ENCODE measurements at places on chromosomes 1 and 21. TPM values are rescaled to one million over a fixed set of nuclear protein-coding genes. Genes with fewer than 3 reads are reported as not detected.

CR1L gene
- total RNA-seq = not detected

UBE2U gene
- not detected for total RNA-seq

NUCKS1 gene
- 113 TPM for total RNA-seq

PRAMEF26 gene
- not detected for total RNA-seq

DISP3 gene
- 0.60 TPM for total RNA-seq

OLFML2B gene
- total RNA-seq = not detected

CACNA1E gene
- not detected for total RNA-seq

TNFRSF18 gene
- total RNA-seq = 81.9 TPM

OR6K2 gene
- total RNA-seq = not detected

DNA sequence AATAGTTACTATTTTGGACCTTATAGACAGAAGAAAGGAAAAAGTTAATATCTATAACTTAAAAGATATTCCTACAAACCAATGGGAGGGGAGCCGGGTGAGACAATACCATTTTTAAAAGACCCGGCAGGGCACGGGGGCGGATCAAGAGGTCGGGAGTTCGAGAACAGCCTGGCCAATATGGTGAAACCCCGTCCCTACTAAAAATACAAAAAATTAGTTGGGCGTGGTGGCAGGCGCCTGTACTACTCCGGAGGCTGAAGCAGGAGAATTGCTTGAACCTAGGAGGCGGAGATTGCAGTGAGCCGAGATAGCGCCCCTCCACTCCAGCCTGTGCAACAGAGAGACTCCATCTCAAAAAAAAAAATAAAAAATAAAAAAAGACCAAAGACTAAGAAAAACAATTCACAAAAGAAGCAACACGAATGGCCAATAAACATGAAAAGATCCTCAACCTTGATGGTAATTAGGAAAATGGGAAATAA is 1.2 kb upstream of the PSMB2 start:
- H3K36me3 ChIP-seq = no peaks in the 10 kb centered on the region
- peak overlapping the region; percentile 92 for H3K4me3 ChIP-seq
- peaks cover 12% of the 10 kb centered on the region for H3K4me1 ChIP-seq
- DNase-seq = peak; percentile 20
- H3K27me3 ChIP-seq = peaks cover 5% of the 10 kb centered on the region

GRCh38 chr1:166974647-166975345 is 544 bp downstream of the ILDR2 start:
- peak; percentile 42 for DNase-seq
- H3K4me1 ChIP-seq = peaks cover 10% of the 10 kb centered on the region
- peaks cover 2% of the 10 kb centered on the region for H3K27me3 ChIP-seq
- no peak overlapping the region for H3K27ac ChIP-seq

- no peaks in the 10 kb centered on the region for H3K36me3 ChIP-seq
- no peak overlapping the region for H3K4me3 ChIP-seq
- no peak for DNase-seq
These were observed 136.1 kb downstream of the PRDM2 start for GRCh38 chr1:13836136-13836535.

DNA sequence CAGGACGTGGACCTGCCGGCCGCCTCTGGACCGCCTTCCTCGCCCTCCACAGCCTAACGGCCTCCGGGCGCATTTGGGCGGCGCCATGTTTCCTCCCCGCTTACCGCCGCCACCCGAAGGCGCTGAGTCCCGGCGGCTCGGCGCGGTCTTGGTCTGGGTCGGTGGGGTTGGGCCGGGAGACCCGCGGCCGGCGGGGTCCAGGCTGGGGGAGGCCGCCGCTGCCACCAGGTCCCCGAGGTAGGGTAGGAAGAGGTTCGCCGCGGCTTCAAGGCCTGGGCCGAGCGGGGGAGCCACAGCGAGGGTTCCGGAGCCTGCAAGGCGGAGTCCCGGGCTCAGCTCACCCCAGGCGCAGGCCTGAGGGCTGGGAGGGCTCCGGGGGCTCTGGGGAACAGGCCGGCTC is 5.5 kb downstream of the OR2C3 start:
- no peak overlapping the region for H3K4me3 ChIP-seq
- no peaks in the 10 kb centered on the region for H3K4me1 ChIP-seq
- H3K36me3 ChIP-seq = no peaks in the 10 kb centered on the region
- DNase-seq = no peak
- H3K27ac ChIP-seq = no peak overlapping the region
- no peaks in the 10 kb centered on the region for H3K27me3 ChIP-seq

DNA sequence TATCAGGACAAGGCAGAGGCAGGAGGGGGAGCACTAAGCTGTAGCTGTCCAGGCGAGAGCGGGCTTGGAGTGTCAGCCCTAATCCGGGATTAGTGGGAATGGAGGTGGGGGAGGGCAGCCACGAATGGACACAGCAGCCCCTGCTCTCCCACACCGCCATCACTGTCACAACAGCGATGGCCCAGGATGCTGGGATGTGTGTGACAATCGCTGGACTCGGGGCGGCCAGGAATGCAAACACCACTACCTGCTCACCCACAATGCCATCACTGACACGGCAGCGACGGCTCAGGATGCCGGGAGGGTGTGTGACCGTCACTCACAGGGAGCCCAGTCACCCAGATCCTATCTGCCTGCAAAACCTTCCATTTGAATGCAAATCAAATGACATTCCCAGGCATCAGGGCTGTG is 2.9 kb downstream of the C2CD2 start:
- H3K4me3 ChIP-seq = no peak overlapping the region
- H3K27ac ChIP-seq = no peak overlapping the region

GRCh38 chr1:30273021-30273325 is 450.4 kb downstream of the MATN1 start:
- no peaks in the 10 kb centered on the region for H3K4me1 ChIP-seq
- no peak overlapping the region for H3K4me3 ChIP-seq
- no peak for DNase-seq
- no peaks in the 10 kb centered on the region for H3K27me3 ChIP-seq
- no peaks in the 10 kb centered on the region for H3K36me3 ChIP-seq

DNA sequence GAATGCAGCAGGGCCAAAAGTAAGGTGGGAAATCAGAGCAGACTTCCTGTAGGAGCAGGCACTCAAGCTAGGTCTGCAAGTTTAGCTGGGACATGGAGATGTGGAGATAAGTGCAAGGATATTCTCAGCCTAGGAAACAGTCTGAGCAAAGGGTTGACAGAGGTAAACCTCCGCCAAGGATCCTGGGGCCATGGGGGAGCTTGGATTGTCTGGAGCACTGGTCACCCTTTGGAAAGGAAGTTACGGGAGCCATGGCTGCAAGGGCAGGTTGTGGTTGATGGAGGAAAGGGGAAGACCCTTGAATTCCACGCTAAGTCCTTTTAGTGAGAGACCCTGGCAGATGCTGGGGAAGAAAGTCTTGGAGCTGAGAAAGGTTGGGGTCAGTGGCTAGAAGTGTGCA is 150.9 kb downstream of the PTPRU start:
- no peak overlapping the region for H3K4me3 ChIP-seq
- no peak for DNase-seq
- H3K27me3 ChIP-seq = peaks cover 5% of the 10 kb centered on the region
- H3K36me3 ChIP-seq = no peaks in the 10 kb centered on the region

GRCh38 chr1:118143121-118143520 is 41.9 kb downstream of the SPAG17 start:
- H3K36me3 ChIP-seq = no peaks in the 10 kb centered on the region
- no peaks in the 10 kb centered on the region for H3K4me1 ChIP-seq
- DNase-seq = no peak
- no peak overlapping the region for H3K27ac ChIP-seq
- H3K27me3 ChIP-seq = no peaks in the 10 kb centered on the region

DNA sequence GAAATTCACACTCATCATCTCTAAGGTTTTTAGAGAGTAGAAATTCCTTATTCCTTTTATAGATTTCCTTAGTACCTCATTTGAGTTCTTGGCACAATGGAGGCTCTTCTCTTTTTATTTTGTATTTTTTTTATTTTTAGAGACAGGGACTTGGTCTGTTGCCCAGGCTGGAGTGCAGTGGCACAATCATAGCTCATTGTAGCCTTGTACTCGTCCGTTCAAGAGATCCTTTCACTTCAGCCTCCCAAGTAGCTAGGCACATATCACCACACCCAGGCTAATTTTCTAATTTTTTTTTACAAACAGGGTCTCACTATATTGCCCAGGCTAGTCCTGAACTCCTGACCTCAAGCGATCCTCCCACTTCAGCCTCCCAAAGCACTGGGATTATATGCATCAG is 29.6 kb downstream of the RGL1 start:
- no peak overlapping the region for H3K4me3 ChIP-seq
- no peaks in the 10 kb centered on the region for H3K27me3 ChIP-seq
- no peak overlapping the region for H3K27ac ChIP-seq
- no peaks in the 10 kb centered on the region for H3K36me3 ChIP-seq
- DNase-seq = no peak

DNA sequence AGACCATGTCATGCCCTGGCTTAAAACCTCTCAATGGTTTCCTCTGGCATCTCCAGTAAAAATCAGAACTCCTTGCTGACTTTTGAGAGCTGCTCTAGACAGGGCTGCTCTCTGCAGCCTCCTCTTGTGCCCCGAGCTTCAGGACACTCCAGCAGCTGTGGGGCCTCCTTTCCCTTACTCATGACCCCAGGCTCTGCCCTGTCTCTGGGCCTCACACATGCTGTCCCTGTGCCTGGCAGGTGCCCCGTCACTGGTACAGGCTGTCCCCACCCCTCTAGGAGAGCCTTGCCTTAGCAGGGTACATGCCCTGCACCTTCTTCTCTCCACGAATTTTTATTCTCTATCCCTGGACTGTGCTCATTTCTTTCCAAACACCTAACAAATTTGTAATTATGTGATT is 43.2 kb downstream of the HIVEP3 start:
- no peaks in the 10 kb centered on the region for H3K36me3 ChIP-seq
- peaks cover 15% of the 10 kb centered on the region for H3K4me1 ChIP-seq
- no peaks in the 10 kb centered on the region for H3K27me3 ChIP-seq
- no peak for DNase-seq

GRCh38 chr1:224749916-224750315 is 133.8 kb downstream of the CNIH3 start:
- H3K36me3 ChIP-seq = no peaks in the 10 kb centered on the region

- H3K36me3 ChIP-seq = no peaks in the 10 kb centered on the region
- no peak overlapping the region for H3K4me3 ChIP-seq
- DNase-seq = peak; percentile 90
- H3K27ac ChIP-seq = no peak overlapping the region
These were observed 2.0 kb upstream of the LIN28A start for GRCh38 chr1:26408604-26409003.

DNA sequence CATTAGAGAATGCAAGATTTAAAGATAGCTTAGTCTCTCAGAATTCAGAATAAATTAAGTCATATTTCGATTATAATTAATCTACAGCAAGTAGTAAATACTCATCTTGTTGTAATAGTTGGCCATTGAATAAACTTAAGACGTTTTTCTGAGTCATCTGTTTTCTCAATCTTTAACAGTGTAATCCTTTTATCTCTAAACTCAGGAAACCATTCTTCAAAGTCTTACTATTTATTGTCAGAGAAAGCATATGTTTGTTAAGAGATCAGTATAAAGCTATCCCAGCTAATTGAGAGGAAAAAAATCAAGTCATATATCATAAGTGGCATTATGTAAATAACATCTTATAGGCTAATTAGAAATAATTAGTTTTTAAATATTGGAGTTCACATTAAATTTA is 201.2 kb upstream of the ADAMTS5 start:
- DNase-seq = no peak
- no peaks in the 10 kb centered on the region for H3K36me3 ChIP-seq
- no peak overlapping the region for H3K27ac ChIP-seq
- no peaks in the 10 kb centered on the region for H3K4me1 ChIP-seq

GRCh38 chr1:202964791-202965410 is 2.2 kb downstream of the CYB5R1 start:
- no peak overlapping the region for H3K27ac ChIP-seq
- no peaks in the 10 kb centered on the region for H3K27me3 ChIP-seq
- H3K36me3 ChIP-seq = peaks cover 7% of the 10 kb centered on the region
- no peak overlapping the region for H3K4me3 ChIP-seq
- H3K4me1 ChIP-seq = peaks cover 30% of the 10 kb centered on the region

DNA sequence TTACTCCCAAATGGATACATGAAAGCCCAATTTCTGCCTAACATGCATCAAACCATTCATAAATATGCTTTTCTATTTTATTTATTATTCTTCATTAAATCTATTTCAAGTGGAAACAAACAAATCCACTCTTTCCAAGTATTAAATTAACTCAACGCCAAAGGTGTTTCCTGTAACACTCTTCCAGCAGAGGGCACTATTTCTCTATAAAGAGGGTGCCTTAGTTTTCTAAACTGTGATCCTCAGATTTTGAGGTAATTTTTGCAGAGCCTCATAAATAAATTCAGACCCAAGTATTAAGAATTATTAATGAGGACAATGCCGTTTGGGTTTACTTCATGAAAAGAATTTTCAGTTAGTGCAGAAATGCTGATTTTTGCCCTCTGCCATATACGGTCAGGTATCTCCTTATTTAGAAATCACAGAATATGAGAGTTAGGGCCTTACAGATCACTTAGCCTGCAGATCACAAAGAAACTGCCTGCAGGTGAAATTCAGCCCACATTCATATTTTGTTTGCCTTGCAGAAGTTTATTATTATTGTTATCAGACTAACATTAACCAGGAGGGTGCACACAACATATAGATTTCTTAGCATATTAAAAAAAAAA is 40.1 kb upstream of the MYSM1 start:
- no peak overlapping the region for H3K27ac ChIP-seq
- no peak overlapping the region for H3K4me3 ChIP-seq
- no peaks in the 10 kb centered on the region for H3K27me3 ChIP-seq
- no peak for DNase-seq

GRCh38 chr1:174041369-174041768 is 19.2 kb upstream of the RC3H1 start:
- no peak overlapping the region for H3K4me3 ChIP-seq
- no peak overlapping the region for H3K27ac ChIP-seq
- no peaks in the 10 kb centered on the region for H3K4me1 ChIP-seq
- H3K36me3 ChIP-seq = no peaks in the 10 kb centered on the region
- H3K27me3 ChIP-seq = peaks cover 2% of the 10 kb centered on the region

DNA sequence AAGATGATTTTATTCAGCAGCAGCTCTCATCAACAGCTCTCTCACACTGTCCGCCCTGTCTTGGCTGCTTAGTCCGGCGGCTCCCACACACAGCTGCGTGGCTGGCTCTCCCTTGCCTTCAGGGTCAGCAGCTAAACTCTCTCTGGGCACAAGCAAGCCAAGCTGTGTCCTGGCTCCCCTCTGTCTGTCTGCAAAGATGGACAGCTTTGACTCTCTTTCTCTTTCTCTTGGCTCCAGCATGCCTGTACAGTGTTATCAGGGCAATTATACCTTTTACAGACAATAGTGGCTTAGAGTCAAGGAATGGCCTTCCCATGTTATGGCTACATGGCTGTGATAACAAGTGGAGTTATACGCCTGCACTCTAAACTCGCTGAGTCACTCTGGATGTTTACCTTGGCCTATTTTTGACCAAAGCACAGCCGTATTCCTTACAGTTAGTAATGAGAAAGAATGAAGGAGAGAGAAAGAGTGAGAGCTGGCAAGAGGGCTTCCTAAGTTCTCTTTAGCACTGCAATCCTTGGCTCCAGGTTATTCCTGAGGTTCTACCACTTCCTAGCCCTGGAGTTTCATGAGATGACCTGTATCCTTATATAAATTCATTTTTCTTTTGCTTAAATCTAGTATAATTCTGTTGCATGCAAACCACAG is 59.9 kb upstream of the ZSWIM5 start:
- H3K27ac ChIP-seq = no peak overlapping the region
- no peaks in the 10 kb centered on the region for H3K27me3 ChIP-seq
- H3K4me1 ChIP-seq = no peaks in the 10 kb centered on the region
- DNase-seq = no peak
- H3K4me3 ChIP-seq = no peak overlapping the region
